ENCODE measurements at places on chromosomes 4 and X.

GRCh38 chr4:15542760-15543159, 73.1 kb downstream of the CC2D2A start:
- no peak for DNase-seq

DNA sequence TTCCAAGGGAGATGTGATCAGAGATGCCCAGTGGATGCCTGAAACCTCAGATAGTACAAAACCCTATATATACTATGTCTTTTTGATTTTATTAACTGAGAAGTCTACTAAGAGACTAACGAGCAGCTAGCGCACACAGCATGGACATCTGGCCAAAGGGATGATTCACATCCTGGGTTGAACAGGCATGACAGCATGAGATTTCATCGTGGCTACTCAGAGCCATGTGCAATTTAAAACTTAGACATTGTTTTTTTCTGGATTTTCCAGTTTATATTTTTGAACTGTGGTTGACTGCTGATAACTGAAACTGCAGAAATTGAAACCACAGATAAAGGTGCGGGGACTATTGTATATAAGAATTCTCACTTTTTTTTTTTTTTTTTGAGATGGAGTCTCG, 2252.9 kb upstream of the AGA start:
- no peak for DNase-seq

GRCh38 chr4:71446479-71447081, 107.8 kb downstream of the SLC4A4 start:
- DNase-seq, result no peak

- no peak for DNase-seq
Measured at GRCh38 chr4:732486-732885, 26.9 kb downstream of the PCGF3 start.

- no peak for DNase-seq
Measured at GRCh38 chrX:130981836-130982235, 76.3 kb upstream of the ARHGAP36 start.

- DNase-seq, result no peak
Measured at GRCh38 chr4:124030147-124030546, 633.6 kb downstream of the SPRY1 start.

DNA sequence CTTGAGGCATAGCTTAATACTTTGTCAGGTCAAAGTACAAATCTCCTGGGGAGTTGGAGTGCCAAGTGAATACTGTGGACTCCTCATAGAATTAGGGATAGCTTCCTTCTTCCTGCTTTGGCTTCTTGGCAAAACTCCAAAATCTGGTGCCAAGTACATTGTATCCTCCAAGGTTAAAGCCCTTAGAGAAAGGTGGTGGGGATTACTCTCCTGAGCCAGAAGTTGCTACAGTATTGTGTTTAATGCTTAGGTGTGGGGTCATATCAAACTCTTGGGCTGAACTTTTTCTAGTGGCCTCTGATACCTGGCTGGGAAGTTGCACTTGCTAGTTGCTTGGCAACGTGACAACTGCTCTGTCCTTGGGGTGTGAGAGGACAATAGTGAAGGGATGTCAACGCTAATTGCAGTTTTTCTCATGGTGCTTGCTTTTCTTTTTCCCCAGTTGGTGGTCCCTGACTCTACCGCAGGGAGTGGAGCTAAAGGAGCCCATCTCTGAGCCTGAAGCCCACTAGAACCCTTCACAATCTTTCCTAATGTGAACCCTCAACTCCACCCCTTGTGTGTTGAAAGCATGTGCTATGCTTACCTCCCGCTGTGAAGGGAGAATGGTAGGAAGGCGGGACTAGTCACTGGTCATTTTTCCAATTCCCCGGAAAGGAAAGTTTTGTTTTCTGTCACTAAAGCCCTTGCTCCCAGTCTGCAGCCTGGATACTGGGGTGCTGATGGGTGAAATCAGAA, 35.5 kb downstream of the DLG3 start:
- DNase-seq, result no peak

- no peak for DNase-seq
Measured at GRCh38 chrX:12581546-12581945, 209.7 kb upstream of the PRPS2 start.

- no peak for DNase-seq
Measured at GRCh38 chrX:101079736-101080270, 1.1 kb downstream of the TMEM35A start.

DNA sequence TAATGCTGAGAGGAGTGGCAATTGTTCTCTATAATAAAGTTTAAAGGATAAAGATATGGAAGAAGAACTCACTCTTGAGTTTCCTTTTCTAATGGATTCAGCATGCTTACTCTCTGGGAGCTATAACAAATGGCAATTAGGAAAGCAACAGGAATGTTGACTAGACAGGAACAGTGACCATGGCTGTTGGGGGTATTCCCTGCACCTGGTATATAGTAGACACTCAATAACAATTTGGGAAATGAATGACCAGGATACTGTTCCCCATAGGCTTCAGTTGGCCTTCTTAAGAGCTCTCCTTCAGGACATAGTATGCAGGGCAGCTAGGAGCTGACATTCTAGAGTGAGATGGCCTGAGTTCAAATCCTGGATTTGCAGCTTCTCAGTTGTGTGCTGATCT, 1.8 kb downstream of the LIMCH1 start:
- no peak for DNase-seq

- DNase-seq, result peak; percentile 3
Measured at GRCh38 chr4:125316401-125316790, 1.6 kb downstream of the FAT4 start.

DNA sequence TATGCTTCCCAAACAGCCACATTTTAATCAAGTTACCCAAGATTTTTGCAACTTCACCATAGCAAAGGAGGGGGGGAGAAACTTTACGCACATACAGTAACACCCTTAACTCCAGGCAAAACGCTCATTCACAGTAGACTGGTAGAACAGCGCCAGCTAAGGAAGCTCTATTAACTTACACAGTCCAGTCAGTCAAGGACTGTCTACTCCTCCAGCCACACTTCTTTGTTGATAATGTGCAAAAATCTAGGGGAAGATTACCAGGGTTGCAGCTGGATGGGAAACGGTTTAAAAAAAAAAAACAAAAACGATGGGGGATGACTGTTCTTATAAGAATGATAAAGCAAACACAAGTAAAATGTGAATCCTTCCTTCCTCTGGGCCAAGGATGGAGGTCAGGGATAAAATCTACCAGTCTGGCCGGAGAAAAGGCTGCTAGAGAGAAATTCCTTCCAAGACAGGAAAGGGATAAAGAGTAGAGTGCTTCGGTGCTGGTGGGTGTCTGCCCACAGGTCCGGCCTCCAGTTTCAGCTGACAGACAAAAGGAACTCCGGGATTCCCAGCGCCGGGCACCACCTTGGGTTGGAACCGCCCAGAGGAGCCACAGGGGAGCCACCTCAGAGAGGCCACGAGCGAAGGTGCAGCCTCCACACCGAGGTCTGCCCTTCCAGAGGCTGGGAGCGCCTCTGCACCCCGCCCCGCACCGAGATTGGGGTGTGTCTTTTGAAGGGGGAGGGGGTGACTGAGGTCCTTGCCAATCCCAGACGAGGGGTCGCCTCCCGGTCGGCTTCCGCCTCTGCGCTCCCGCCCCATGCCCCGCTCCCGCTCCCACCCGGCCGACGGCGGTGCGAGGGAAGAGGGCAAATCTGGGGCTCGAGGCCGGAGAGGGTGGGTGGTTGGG, 811 bp downstream of the ANKRD50 start:
- no peak for DNase-seq

GRCh38 chr4:147289181-147289580, 191.7 kb upstream of the EDNRA start:
- DNase-seq, result no peak

DNA sequence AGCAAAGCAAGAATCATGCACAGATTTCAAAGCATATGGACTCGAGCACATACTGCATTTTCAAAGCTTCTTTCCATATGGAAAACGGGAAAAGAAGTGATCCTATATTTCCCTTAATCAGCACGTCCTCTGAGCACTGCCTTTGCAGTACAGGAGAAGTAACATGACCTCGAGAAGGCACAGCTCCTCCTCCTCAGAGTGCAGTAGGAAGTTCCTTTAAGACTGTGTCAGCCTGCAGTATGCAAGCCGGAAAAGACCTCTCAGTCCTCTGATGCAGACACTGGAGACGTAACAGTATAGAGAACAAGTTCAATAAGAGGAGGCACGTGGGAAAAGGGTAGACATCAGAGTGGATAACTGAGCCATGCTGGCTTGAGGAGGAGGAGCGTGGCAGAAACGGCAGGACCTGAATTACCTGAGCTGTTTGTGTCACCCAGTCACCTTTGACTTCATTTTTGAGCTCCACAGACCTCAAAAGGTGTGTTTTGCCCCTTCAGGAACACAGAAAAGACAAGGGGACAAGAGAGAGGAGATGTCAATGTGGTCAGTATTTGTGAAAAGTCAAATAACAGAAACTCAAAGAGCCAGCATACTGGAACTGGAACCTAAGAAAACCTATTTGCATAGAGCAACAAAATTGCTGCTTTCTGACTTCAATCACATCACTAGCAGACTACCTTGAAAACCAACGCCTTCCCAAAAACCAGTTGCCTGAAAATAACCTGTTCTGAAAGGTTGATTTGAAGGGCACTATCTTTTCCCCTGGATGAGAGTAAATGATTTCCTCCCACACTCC, 20.8 kb downstream of the IRF2 start:
- DNase-seq, result peak; percentile 23

GRCh38 chr4:82042042-82042441, 331.7 kb downstream of the HNRNPD start:
- no peak for DNase-seq

- DNase-seq, result no peak
Measured at GRCh38 chr4:41927796-41928499, 7.3 kb upstream of the TMEM33 start.

DNA sequence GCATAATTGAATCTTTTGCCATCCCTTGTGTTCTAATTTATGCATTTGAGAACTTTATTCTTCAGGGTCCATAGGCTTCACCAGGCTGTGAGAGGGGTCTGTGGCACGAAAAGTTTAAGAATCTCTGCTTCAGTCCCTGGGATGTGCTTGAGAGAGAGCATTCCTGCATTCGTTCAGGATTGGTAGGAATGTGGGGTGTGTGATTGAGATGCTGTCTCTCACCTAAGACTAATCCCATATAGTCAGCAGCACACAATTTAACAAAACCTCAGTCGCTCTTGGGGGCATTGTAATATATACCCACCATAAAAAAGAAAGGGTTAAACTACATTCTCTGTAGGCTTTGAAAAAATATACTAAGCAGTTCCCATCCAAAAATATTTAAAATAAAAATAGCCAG, 41.7 kb downstream of the PTTG2 start:
- no peak for DNase-seq

GRCh38 chr4:68466185-68466584, 18.9 kb downstream of the TMPRSS11E start:
- DNase-seq, result no peak

GRCh38 chrX:68232206-68232605, 201.1 kb downstream of the OPHN1 start:
- no peak for DNase-seq

- no peak for DNase-seq
Measured at GRCh38 chrX:91108761-91109160, 325.9 kb upstream of the PABPC5 start.

DNA sequence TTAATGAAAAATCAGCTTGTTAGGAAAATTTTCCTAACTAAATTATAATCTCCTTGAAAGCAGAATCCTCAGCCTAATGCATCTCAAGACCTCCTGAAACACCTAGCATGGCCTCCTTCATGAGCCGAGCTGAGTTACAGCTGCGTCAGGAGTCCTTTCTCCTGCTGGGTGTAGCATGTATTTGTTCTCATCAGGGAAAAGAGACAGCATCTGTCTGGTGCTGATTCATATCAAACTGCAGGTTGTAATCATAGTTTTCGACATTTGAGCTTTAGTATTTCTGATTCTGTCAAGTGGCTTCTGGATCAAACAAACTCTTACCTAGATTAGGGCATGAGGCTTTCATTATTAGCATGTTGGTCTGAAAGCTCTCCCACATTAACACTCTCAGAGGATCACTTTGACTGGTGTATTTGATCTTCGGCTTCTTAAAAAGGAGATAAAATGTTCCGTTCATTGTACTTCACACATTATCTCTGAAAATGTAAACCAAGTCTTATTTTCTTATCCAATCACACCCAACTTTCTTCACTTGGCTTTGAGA, 140.1 kb upstream of the FRG1 start:
- DNase-seq, result no peak

DNA sequence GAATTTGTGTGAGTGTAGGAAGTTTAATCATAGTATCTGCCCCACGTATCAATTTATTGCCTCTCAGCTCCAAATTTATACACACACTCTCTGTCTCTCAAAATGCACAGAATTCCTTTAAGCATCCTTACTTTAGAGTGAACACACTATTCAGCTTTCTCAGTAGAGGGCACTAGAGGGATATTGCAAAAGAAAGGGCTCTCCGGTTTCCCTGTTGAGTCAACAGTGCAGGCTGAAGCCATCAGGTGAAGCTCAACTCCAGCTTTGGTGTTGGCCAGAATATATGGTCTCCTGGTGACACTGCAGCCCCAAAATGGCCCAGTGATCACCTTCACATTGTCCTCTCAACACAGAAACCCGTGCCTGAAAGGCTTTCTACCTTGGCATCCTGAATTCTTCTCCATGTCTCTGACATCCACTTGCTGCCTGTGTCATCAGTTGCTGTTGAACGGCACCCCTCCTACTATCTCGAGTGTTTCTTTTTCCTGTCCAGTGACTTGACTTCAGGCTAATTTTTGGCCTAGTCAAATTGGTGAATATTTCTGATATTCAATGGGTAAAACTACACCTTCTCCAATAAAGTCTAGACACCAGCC, 670.5 kb downstream of the GABRG1 start:
- no peak for DNase-seq

All from GM06990 (cell line).